ENCODE measurements at places on chromosomes 7 and 10.

DNA sequence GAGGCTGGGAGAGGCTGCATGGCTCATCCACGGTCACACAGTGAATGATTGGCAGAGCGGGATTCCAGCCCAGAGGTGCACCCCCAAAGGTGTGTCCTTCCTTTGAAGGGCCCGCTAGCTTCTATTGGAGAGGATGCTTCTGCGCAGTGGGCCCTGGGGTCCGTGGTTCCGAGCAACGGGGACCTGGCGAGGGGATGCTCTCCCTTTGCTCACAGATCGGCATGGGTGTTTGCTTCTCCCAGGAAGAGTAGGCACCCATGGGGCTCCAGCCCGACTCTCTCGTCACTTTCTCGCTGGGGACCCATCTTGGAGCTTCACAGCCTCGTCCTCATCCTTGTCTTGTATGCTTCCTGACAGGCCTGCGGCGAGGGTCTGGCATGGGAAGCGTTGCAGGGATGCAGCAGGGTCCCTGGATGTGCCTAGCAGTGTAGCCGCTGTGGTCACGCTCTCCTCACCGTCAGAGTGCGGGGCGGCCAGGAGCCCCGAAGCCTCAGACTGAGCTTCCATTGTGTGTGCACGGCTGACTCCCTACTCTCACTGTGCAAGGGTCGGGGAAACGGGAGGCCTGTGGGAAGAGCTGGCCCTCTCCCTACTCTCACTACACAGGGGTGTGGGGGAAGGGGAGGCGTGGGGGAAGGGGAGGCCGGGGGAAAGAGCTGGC lies 538.5 kb upstream of the FOXK1 start:
- no peak for DNase-seq

DNA sequence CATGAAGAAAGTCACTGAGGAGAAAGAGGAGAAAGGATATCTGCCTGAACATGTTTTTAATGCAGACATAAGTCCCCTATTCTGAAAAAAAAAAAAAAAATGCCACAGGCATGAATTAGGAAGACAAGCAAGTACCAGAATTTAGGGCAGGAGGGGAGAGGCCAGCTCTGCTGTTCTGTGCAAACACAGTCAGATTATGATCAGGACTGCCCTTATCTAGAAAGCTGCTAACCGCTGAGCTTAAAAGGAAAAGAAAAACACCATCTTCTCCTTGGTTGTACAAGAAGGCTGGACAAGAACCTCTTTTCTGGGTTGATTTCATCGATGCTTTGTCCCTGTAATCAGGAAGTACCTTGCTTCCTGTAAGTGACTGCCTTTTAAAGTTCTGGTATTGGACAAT lies 15.3 kb upstream of the PWWP2B start:
- DNase-seq = no peak

DNA sequence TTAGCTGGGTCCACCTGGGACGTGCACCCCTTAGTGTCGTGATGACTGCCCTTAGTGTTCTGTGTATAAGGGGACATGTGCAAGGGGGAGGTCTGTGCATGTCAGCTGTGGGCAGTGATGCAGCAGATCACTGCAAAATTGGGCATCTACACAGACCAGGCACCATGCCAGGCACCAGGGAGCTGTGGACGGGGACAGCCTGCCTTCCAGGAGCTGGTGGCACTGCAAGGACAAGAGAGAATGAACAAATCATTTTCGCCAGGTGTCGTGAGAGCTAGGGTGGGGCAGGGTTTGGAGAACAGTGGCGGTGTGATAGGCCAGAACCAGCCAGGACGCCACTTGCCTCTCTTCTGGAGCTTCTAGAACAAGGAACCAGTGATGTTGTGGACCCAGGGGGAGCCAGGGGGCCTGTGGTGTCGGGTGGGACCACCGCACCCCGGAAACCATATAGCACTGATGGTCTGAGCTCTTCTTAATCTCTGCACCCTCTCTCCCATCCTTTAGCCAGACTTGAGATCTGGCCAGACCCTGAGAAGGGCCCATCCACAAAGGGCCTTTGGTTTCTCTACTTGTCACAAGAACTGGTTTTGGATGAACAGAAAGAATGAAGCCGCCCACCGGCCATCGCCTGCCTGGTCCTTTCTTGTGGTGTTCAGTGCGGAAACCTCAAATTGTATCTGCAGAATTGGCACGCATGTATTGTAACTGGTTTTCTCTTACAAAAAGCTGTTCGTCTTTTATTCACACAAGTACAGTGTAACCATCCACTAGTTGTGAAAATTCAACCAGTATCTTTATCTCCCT lies 30.7 kb downstream of the PRF1 start:
- no peak for DNase-seq

- DNase-seq = no peak
Observed at GRCh38 chr7:64686493-64687184, 20.7 kb downstream of the ZNF107 start.

DNA sequence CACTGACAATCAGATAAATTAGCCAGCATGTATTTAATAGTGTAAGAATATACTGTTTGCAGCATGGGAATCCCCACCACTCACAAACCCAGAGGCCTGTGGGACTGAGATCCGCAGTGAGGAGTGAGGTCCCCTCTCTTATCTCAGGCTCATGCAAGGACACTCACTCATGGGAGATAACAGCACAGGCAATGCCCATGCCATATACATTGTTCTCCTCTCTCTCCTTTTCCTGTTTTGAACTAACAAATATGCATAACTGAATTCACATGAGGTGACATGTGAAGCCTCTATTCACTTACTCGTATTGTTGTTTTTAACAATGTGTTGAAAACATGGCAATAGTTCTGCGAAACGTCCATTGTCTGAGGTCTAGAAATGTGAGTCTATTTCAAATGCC lies 230.5 kb downstream of the ARHGAP21 start:
- DNase-seq = no peak

- no peak for DNase-seq
Observed at GRCh38 chr7:139902436-139903102, 73.5 kb downstream of the TBXAS1 start.

DNA sequence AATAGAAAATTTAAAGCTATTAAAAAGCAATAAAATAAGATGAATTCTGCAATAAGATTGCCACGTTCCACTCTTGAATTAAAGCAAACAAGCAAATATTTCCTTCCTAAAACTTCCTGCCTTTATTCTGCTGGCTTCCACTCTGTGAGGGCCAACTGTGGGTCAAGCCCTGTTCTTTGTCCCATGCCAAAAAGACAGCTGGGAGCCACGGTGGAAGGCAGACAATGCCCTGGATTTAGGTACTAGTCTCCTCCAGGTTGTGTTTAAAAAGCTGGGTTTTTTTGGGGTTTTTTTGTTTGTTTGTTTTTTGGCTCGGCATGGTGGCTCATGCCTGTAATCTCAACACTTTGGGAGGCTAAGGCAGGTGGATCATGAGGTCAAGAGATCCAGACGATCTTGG lies 39.1 kb downstream of the LRRTM3 start:
- no peak for DNase-seq

- peak; percentile 14 for DNase-seq
Observed at GRCh38 chr7:34091321-34091917, 186.1 kb downstream of the BMPER start.

- DNase-seq = no peak
Observed at GRCh38 chr7:132425942-132426341, 150.3 kb downstream of the PLXNA4 start.

DNA sequence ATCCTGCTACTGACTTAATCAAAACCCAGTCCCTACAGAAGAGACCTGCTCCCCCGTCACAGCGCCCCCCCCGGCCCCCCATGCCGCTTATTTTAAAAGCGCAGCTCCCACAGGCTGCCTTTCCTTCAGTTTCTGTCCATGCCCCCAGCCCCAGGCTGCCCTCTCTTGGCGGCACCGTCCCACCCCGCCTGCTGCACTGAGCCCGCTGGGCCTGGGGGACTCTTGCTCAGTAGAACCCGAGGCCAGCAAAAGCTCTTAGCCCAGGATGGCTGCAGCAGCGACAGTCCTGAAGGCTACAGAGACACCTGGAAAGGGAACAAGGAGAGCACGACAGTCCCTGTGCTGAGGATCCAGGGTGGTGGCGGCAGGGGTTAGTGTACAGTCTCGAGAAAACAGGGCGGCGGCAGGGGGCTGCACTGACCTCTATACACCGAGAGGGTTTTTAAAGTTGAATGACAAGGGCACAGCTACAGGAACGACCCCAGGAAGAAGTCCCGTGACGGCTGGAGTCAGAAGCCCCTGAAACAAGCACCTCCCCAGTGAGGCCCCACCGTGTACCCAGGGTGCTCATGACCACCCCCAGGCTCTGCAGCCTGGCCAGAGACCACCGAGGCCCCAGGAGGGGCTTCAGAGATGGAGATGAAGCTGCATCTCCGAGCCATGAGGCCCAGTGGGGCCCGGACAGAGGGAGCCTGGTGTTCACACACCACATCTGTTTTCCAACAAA lies 54.4 kb downstream of the ZRANB1 start:
- no peak for DNase-seq

DNA sequence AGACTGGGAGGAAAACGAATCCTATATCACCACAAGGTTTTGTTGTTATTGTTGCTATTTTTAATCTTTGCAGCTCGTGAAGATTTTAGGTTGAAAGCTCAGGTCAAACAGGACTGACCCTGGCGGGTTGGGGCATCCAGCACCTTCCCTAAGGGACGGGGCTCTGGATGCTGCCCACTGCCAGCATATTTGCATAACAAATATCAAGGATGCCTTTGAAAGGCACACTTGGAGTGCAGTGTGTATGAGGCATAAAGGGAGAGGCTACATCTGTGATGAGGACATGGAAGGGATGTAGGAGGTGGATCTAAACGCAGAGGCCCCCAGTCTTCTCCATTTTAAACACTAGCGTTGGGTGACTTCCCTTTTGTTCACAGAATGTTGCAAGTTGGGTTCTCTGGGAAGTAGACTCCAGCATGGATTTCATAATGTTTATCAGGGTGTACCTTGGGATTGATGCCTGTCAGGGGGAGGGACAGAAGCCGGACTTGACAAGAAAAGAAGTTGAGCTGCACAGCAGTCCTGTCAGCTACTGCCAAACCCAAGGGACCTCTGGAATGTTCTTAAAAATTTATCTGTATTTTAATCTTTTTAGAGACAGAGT lies 181.1 kb upstream of the IMMP2L start:
- no peak for DNase-seq

GRCh38 chr10:124213471-124213870 lies 120.1 kb upstream of the CHST15 start:
- DNase-seq = no peak

GRCh38 chr7:155276800-155277375 lies 20.8 kb upstream of the INSIG1 start:
- DNase-seq = no peak

- DNase-seq = no peak
Observed at GRCh38 chr10:97367126-97367649, 32.7 kb upstream of the FRAT2 start.

GRCh38 chr10:7826971-7827370 lies 8.7 kb downstream of the TAF3 start:
- DNase-seq = peak; percentile 42

GRCh38 chr7:148856578-148856881 lies 27.6 kb downstream of the EZH2 start:
- no peak for DNase-seq

DNA sequence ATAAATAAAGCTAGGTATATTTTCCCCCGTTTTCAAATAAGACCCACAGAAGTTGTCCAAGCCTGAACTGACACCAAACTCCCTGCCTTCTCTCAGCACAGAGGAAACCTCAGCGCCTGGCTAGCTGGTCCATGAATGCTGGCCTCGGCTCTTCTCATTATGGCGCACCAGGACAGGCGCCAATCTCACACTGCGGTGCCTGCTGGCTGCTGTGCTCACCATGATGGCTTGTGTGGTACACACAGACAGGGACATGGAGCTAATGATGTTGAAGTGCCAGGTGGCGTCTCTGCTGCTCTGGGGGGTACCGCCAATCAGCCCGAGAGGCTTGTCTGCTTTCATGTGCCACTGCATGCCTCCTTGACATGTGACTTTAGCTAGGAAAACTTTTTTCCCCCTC lies 43.2 kb upstream of the USP6NL start:
- DNase-seq = no peak

- DNase-seq = no peak
Observed at GRCh38 chr7:16697507-16698199, 51.7 kb downstream of the BZW2 start.

DNA sequence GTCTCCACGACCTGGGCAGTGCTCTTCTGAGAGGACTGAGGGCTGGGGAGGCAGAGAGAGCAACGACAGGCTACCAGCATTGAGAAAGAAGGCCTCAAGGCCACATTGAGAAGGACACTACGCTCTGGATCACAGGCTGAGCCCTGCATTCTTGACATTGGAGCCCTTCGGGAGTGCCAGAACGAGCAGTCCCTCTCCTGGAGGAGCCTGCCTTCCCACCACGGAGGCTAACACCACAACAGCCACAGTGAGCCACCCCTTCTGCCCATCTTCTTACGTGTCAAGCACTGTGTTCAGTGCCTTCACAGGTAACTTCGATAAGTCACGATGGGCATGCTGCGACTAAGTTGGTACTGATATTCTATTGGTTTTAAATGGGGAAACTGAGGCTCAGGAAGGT lies 267.8 kb downstream of the RPS24 start:
- DNase-seq = no peak

DNA sequence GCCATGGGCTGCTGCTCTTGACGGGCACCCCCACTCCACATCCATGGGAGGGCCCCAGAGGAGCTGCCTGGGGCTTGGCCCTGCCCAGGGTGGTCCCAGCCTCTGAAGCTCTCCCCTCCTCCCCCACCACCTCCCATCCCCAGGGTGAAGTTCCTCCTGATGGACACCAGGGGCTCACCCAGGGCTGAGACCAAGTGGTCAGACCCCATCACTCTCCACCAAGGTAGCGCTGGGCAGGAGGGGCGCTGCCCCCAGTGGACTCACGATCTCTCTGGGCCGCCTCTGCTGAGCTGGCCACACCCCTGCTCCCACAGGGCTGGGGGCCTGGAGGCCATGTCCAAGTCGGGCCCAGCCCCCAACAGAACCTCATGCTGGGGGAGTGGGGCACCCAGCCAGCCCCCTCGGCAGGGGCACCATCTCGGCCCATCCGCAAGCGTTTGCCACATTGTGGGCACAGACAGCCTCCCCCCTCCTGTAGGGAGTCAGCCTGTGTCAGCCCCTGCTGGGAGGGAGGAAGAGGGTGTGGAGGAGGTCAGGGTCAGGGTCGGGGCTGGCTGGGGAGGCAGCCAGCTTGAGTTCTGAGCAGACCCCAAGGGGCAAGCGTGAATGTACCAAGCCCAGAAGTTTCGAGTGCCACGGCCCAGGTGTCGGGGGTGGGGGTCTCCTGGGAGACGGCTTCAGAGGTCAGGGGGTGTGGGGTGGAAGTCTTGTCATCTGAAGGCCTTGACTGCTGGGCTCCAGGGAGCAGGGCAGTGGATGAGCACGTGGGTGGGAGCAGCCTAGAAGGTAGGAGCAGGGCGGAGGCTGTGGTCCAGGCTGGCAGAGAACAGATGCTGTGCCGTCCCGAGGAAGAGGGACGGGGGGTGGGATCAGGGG lies 2.8 kb downstream of the UPK3B start:
- no peak for DNase-seq

- DNase-seq = no peak
Observed at GRCh38 chr7:114444196-114444595, 29.6 kb downstream of the FOXP2 start.
